Activated naive CD8-positive, alpha-beta T cell treated with anti-CD3 and anti-CD28 coated beads, Interleukin-2, amount 50 U/mL, for 16 hours (primary cell): ENCODE measurements at places on chromosomes 3 and 15.

GRCh38 chr3:46393554-46394434 lies 13.1 kb downstream of the CCR5AS start:
- DNase-seq, result no peak

- no peak for DNase-seq
Measured at GRCh38 chr3:136385457-136385856, 135.3 kb downstream of the PCCB start.

- DNase-seq, result no peak
Measured at GRCh38 chr3:71599416-71599815, 15.9 kb upstream of the FOXP1 start.

DNA sequence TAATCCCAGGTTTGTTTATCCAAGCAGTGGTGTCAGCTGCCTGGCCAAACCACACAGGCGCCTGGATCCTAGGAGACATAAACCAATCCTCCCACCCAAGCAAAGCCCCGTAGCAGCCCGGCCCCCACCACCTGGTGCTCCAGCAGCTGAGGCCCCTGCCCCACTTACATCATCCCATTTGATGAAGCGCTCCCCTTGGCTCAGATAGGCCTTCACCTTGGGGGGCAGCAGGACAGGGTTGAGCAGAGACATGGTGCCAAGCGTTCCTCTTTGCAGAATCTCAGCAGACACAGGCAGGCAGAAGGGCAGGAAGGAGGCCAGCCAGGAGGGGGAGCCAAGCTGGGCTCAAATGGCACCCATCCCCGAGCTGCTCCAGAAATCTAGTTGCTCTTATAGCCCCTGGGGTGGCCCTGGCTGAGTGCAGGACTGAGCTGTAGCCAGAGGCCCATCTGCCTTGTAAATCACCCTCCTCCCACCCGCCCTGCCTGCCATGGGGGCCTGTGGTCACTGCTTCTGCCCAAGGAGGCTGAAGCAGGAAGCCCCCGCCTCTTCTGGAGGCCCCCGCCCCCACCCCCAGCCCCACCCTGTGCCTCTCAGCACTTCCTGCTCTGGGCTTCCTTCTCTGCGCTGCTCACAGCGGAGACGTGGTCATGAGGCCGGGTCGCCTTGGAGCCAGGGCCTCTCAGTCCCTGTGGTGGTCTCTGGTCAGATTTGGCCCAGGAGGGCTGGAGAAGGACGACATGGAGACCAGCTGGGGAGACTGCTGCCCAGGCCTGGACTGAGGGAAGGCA lies at the start of gene PLCB2:
Gene PLCB2, minus strand, starts transcription at position 515 of the 791 bp plus-strand sequence. Its CDS starts 263 bp downstream, at position 252.
- peak; percentile 31 for DNase-seq

GRCh38 chr3:14680716-14681115 lies 5.8 kb downstream of the C3orf20 start:
- DNase-seq, result no peak

GRCh38 chr3:114293838-114294535 lies at the start of gene TIGIT:
Gene TIGIT, plus strand, starts transcription at chr3:114294028. Its CDS starts 34 bp downstream, at chr3:114294062.
- DNase-seq, result no peak

GRCh38 chr3:126446791-126447190 lies 28.9 kb downstream of the ZXDC start:
- DNase-seq, result no peak

DNA sequence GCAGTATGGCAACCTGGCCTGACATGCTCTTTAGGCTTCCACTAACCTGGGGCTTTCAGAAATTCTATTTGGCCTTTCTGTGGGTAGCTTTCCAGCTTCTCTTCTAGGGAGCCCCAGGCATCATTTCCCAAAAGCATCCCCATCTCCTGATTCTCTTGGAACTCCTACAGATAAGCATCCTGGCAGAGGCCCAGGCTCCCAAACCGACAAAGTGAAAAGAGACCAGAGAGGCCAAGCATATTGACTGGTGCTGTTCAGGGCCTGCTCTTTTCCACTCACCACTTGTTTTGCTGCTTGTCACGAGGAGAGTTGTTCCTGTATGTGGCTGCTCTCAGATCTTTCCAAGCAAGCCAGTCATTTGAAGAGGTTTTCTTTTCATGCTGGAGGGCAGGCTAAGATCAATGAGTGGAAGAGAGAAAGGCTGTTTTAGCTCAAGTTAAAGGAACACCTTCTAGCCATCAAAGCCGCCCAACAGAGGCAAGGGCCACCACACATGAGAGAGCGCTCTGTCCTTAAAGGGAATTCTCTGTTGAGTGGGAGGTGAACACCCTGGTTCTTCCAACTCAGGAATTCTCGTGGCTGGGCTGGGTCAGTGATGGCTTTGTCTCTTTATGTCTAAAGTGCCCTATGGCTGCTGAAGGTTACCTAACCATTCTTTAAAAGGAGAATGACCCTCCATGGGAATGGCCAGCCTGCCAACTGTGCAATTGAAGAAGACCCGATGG lies 31.1 kb upstream of the NR2E3 start:
- DNase-seq, result no peak

- DNase-seq, result no peak
Measured at GRCh38 chr15:40766194-40766815, 2.4 kb downstream of the GCHFR start.

GRCh38 chr15:67380921-67381320 lies 126.3 kb downstream of the IQCH start:
- DNase-seq, result no peak
